Spleen (tissue), 13 donors: ENCODE measurements at places on chromosomes 7 and 10. TPM values are rescaled to one million over a fixed set of nuclear protein-coding genes. Genes with fewer than 3 reads are reported as not detected.

Gene SFMBT2
- 38.8 TPM for total RNA-seq

Gene C10orf95
- 0.46 TPM for total RNA-seq

Gene UCMA
- total RNA-seq, result not detected

DNA sequence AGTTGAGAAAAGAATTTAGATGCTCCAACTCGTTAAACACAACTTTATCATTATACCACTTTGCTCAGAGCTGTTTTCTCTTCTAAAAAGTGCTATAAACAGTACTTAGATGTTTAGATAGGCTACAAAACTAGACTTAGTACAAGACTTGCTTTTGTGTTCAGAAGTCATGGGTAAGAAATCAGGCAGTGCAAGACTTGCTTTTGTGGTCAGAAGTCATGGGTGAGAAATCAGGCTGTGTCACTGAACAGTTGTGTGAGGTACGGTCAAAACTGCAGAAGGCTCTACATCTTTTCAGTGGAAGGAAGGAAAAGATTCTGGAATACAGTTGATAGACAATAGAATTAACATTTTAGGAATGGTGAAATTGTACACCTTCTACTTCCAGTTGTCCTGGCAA, 239.7 kb downstream of the DNAJB9 start:
- H3K36me3 ChIP-seq, result no peaks in the 10 kb centered on the region
- H3K4me1 ChIP-seq, result no peaks in the 10 kb centered on the region
- no peaks in the 10 kb centered on the region for H3K27me3 ChIP-seq

GRCh38 chr10:35641676-35642034, 441 bp downstream of the FZD8 start:
- peaks cover 68% of the 10 kb centered on the region for H3K4me1 ChIP-seq
- no peak for DNase-seq
